ENCODE measurements at places on chromosomes 6 and 20.
A peak's percentile ranks its signal among the peaks of the same experiment; 100 is the strongest.

- DNase-seq, result peak; percentile 73
Measured at GRCh38 chr20:38674092-38674764, 50.1 kb upstream of the SLC32A1 start.

DNA sequence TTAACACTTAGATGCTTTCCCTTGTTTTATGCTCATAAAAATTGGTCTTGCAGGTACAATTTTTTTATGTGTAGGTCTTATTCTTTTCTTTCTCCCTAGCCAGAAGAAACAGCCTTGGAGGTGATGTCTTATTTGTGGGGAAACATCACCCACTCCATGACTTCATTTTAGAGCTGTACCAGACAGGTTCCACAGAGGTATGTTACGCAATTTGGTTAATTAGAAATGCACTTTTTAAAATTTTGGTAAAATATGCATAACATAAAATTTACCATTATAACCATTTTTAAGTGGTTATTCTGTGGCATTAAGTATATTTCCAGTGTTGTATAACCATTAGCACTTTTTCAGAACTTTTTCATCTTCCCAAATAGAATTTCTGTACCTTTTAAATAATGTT lies 41.3 kb downstream of the NKX2-4 start:
- no peak for DNase-seq

DNA sequence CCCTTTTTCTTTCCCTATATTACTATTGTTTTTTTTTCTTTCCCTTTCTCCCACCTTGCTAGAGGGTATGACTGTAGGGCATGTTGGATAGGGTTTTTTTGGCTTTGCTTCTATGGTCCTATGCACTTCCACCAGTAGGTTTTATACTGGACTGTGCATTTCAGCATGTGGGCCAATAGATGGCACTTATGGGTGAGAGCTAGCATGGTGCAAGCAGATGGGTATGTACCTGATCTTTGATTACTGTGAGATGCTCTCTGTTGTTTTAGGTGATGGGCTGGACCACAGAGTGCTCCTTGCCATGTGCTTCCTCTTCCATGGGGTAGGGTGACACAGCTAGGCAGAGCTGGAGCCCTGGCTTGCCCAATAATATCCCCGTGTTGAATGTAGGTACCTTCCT lies 128.5 kb upstream of the CHD6 start:
- DNase-seq, result no peak

DNA sequence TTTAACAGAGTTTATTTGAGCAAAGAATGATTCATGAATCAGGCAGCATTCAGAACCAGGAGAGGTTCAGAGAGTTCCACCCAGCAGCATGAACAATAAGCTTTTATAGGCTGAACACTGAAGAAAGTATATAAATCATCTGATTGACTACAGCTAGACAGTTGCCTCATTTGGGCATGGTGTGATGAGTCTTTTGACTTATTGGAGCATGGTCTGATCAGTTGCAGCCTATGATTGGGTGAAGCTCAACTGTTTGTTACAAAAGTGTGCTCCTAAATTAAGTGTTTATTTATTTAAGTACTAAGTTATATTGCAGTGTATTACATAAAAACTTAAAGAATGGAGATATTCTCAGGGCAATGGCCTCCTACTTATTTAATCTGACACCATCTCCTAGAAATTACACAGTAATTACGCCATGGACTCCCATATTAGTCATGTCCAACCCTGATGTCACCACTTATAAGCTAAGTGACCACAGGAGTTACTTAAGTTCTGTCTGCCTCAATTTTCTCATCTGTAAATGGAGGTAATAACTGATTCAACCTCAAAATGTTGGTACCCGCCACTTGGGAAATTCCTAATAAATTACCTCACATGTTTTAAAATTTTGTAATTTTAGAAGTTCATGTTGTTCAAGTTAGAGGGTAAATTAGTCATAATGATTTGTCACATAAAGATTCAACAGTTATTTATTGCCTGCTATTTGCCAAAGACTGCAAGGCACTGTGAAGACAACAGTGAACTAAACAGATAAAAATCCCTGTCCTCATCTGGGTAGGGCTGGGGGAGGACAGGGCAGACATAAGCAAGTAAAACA lies 15.2 kb upstream of the ROS1 start:
- no peak for DNase-seq

DNA sequence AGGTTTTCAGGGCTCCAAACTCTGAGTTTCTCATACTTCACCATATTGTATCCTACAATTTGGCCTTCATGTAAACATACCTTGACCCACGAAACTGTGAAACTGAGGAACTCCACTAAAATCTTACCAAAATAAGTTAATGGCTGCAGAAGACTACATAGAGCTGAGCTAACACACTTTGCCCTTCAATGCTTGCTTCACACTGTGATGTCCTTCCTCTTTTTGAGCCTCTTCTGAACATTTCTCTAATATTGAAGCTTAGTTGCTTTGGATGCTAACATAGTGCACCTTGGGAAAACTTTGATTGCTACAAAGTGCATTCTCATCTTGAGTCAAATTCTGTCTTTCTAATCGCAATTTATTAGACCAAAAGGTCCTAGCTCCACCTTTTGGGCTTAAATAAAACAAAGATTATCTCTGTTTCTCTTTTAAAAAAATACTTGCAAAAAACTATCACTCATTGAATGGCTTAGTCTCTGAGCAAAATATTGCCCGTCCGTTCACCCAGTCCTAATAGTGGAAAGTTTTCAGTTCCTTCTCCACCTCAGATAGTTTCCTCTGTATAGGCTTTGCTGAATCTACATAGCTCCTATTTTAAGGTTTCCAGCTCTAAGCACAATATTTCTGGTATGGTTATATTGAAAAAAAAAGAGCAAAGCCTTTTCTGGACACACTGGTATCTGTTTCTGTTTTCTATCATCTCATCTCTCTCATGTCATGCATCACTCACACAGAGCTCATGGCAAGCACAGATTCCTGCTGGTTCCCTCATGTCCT lies 494.6 kb downstream of the RFPL4B start:
- no peak for DNase-seq

DNA sequence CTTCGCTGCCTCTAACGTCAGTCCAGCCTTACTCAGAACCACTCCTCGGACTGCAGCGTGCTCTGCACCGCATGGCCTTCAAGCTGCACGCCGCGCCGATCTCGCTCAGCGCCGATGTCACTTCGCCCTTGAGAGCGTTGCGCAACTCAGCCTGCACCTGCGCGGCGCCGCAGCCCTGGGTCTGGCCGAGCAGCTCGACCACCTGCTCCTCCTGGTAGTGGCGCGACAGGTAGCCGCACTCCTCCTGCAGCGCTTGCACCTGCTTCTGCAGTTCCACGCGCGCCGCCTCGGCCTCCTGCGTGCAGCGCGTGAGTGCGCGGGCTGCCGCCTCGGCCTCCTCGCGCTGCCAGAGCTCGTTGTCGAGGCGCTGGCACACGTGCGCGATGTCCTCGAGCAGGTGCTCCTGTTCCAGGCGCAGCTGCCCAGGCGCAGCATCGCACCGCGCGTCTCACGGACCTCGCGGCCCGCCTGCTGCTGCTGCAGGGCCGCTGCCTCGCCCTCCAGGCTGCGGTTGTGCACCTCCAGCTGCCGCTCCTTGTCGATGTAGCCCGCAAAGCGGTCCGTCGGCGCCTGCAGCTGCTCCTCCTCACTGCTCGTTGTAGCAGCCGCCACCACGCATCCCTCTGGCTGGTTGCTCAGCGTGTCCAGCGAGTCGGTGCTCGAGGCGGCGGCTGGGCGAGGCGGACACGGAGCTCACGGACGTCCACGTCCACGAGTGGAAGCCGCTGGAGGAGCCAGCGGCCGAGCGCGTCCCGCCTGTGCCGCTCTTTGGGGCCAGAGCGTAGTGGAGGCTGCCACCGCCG lies 380.6 kb upstream of the CHD6 start:
- DNase-seq, result no peak

GRCh38 chr6:105838171-105838570 lies 248.0 kb upstream of the PRDM1 start:
- DNase-seq, result no peak

- DNase-seq, result no peak
Measured at GRCh38 chr20:4670469-4670868, 51.2 kb upstream of the PRND start.

Measured in activated T-cell treated with anti-CD3 and anti-CD28 coated beads, Interleukin-2, amount 50 U/mL, for 48 hours (primary cell).